CD8-positive, alpha-beta T cell (primary cell): ENCODE measurements at places on chromosomes 13 and 19.

DNA sequence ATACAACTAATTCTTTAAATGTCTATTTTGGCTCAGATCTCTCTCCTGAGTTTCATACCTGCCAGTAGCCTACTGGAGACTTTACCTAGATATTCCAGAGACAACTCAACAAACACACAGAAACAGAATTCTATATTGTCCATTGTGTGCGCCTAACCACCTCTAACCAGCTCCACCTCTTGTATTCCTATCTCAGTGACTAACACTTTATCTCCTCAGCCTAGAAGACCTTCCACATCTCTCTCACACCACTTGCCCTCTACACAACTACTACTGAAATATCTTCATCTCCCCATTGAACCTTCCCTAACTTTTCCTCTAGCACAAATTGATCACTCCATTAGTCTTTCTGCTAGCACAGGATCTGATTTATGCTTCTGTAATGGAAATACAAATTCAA, 6.7 kb downstream of the VWA8 start:
- DNase-seq, result no peak

DNA sequence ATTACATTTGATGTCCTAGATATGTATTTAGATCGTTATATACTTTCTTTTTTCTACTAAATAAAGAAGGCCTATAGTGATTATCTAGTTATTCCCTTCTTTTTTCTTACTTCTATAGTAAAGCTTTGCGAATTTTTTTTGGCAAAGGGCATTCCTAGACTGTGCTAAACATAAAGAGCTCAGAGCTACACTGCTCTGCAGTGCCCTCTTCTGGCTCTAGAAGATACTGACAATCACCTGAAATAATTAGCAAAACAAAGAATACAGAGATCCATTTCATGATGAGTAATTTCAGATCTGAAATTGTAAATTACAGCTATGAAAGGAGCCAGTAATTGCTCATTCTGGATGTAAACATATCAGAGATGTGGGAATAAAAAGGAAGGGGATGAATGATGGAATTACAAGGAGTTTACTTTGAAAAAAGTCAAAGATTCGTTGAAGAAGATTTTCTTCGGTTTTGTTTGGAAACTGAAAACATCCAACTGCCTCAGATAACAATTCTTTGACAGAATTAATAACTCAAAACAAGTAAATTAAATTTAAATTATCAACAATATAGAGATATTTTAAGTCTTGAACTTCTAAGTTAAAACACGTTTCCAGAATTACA, 288.5 kb downstream of the NALCN start:
- peak; percentile 12 for DNase-seq

DNA sequence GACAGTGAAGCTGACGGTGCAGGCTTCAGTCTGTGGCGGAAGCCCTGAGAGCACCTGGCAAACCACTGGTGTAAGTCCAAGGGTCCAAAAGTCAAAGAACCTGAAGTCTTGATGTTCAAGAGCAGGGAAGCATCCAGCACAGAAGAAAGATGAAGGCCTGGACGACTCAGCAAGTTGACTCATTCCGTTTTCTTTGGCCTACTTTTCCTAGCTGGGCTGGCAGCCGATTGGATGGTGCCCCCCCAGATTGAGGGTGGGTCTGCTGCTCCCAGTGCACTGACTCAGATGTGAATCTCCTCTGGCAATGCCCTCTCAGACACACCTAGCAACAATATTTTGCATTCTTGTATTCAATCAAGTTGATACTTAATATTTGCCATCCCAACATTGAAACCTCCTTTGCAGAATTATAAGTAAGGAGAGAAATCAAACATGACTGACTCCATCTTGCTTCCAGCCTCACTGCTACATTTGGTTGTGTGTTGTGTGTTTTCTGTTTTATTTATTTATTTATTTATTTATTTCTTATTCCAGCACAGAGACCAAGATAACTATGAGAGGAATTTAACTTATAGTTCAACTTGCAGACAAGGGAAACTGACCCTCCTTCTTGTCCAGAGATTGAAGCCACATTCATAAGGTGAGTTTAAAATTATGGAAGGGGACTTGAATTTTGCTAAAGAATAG, 32.8 kb downstream of the IGFL2 start:
- no peak for DNase-seq

- no peak for DNase-seq
Measured at GRCh38 chr19:2337329-2337707, 8.8 kb downstream of the SPPL2B start.

- DNase-seq, result peak; percentile 52
Measured at GRCh38 chr19:18612772-18613588, at the start of gene TMEM59L. Gene TMEM59L (plus strand): TSS chr19:18612870. CDS start chr19:18612959, 89 bp downstream.

DNA sequence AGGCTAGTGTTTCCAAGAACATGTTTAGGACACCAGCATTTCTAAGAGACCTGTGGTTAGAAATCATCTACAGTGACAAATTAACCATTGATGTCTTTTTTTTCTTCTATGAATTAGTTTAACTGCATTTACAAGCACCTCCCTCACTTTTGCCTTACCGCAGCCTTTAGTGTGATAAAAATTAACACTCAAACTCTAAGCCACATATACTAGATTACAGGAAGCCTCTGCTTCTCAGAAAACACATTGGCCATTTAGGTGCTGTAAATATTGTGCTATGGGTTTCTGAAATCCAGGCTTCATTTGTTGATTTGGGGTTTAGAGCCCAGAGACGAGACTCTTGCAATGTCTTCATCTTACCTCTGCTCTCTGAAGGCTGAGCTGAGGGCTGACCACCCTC, 34.6 kb upstream of the OLFM4 start:
- no peak for DNase-seq

- DNase-seq, result no peak
Measured at GRCh38 chr19:55460670-55461258, 678 bp downstream of the ISOC2 start.

GRCh38 chr13:80515296-80515695, 174.4 kb upstream of the SPRY2 start:
- DNase-seq, result no peak

GRCh38 chr13:30325668-30326067, 18.3 kb upstream of the KATNAL1 start:
- DNase-seq, result no peak
